Heart left ventricle (tissue), 16 donors: ENCODE measurements at places on chromosomes 7 and 10. TPM values are rescaled to one million over a fixed set of nuclear protein-coding genes. Genes with fewer than 3 reads are reported as not detected.

DNA sequence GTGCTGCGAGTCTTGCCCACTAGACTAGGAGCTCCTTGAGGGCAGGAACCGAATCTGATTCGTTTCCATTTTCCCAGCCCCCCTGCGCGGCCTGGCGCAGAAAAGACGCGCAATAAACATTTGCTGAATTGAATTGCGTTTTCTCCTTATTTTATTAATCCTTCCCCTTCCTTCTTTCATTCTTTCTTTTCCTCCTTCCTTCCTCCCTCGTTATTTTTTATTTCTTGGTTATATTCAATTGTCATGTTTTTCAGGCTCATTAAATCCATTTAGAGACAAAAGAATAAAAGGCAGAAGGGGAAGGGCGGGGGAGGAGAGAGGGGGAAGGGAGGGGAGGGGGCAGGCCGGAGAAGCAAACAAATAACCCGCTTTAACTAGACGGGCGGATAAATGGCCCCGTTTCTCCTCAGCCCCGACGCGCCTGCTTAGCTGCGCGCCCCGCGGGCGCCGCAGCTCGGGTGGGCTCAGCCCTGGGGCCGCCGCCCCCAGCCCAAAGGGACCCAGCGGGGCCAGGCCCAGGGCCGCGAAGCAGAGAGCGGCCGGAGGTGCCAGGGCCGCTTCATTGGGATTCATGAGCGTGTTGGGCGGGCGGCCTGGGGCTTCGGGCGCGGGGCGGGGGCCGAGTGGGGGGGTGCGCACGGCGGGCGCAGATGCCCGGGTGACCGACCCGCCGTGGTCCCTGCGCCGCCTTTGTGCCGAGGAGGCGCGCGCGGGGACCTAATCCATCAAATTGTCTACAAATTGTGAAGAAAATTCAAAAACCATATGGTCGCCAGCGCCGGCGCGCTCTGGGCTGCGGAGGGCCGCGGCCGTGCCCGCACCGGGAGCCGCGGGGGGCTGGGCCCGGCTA lies 5.0 kb downstream of the LBX1 start:
- DNase-seq, result no peak

- DNase-seq, result no peak
Measured at GRCh38 chr7:3338161-3338560, 37.1 kb downstream of the SDK1 start.

The TMEM229A gene
- not detected for polyA plus RNA-seq

DNA sequence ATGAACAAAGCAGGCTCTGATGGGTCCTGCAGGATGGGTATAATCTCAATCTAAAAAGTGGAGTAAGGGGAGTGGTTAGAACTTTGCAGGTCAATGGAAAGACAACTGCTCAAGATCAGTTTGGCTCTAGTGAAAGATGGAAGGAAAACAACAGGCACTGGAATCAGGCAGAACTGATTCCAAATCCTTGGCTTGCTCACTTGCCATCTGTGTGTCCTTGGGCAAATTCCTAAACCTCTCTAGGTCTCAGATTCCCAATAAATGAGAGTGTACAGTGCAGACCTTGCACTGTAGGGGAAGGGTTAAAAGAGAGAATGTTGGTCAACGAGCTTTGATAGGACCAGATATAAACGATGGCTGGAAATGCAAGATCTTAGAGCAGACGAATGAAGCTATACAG lies 186.1 kb upstream of the AOAH start:
- no peak for DNase-seq

DNA sequence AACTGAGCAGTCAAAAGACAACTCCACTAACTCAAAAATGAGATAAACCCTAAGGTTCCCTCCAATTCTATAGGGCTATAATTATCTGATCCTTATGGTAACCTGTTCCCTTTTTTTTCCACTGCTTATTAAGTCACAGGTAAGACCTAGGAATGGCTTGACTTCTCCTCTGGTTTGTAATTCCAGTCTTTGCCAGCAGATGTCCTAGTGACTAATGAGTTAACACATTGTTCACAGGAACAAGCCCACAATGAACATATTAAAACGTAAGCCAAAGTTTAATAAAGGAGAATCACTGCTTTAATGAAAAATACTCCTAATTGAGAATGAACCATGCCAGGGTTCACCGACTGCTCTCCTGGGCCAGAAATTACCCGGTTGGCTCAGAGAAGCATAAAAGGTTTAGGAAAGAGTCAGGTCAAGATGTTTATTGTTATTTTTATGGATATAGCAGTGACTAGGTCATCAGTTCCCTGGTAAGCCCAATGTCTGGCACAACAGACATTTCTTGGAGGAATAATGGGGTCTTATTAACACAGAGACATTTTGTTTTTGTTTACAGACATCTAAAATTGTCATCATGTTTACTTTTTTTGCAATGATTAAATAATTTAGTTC lies 120.1 kb downstream of the ELAPOR2 start:
- peak; percentile 26 for DNase-seq

- no peak for DNase-seq
Measured at GRCh38 chr10:14661818-14662217, 112.9 kb downstream of the FAM107B start.

The SPDYE5 gene
- 0.11 TPM for polyA plus RNA-seq

The SPDYE11 gene
- polyA plus RNA-seq, result not detected

DNA sequence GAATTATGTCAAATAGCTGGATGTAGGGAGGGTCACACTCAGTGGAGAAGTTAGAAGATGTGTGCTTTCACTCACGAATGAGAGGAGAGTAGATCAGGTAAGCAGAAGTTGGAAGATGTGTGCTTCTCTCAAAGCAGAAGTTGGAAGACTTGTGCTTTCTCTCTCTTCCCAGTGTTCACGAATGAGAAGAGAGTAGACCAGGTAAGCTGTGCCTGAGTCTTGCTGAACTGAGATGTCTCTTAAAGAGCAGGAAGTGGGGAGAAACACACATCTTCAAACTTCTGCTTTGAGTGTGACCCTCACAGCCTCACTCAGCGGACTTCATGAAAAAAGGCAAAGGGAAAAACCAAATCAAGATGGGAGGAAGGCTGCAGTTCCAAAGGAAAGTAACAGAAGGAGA lies 7.0 kb upstream of the TMEM243 start:
- DNase-seq, result no peak

GRCh38 chr7:137664846-137665245 lies 181.9 kb downstream of the DGKI start:
- DNase-seq, result no peak

- DNase-seq, result no peak
Measured at GRCh38 chr10:88896372-88896993, 16.4 kb downstream of the STAMBPL1 start.
